ENCODE measurements at places on chromosomes 7 and 10.

- peaks cover 9% of the 10 kb centered on the region for H3K27me3 ChIP-seq
- H3K36me3 ChIP-seq = no peaks in the 10 kb centered on the region
- no peak overlapping the region for H3K4me3 ChIP-seq
- no peak for DNase-seq
- no peak overlapping the region for H3K27ac ChIP-seq
These were observed 23.3 kb downstream of the WDR86 start for GRCh38 chr7:151386301-151387160.

DNA sequence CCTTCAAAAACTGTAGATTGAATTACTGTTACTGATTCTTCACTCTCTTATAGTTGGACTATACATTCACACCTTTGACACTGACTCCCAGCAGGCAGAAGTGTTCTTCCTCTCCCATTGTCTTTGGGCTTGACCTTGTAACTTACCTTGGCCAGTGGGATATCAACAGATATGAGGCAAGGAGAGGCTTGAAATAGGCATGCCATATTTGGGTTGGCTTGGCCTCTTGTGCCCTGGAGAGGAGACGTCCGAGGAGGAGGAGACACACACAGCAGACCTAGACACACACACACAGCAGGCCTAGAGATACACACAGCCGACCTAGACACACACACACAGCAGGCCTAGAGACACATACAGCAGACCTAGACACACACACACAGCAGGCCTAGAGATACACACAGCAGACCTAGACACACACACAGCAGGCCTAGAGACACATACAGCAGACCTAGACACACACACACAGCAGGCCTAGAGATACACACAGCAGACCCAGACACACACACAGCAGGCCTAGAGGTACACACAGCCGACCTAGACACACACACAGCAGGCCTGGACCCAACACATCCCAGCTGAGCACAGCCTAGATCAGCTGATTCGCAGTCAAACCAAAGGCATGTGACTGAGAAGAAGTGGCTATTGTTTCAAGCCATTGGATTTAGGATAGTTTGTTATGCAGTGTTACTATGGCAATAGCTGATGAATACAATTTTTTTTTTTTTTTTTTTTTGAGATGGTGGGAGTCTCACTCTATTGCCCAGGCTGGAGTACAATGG lies 12.5 kb upstream of the GNA12 start:
- H3K36me3 ChIP-seq = no peaks in the 10 kb centered on the region
- no peak overlapping the region for H3K4me3 ChIP-seq
- DNase-seq = no peak
- H3K27me3 ChIP-seq = no peaks in the 10 kb centered on the region
- no peak overlapping the region for H3K27ac ChIP-seq
- H3K4me1 ChIP-seq = peaks cover 4% of the 10 kb centered on the region

GRCh38 chr7:11831156-11831735 lies 752 bp downstream of the THSD7A start:
- peaks cover 37% of the 10 kb centered on the region for H3K27me3 ChIP-seq
- H3K27ac ChIP-seq = no peak overlapping the region

DNA sequence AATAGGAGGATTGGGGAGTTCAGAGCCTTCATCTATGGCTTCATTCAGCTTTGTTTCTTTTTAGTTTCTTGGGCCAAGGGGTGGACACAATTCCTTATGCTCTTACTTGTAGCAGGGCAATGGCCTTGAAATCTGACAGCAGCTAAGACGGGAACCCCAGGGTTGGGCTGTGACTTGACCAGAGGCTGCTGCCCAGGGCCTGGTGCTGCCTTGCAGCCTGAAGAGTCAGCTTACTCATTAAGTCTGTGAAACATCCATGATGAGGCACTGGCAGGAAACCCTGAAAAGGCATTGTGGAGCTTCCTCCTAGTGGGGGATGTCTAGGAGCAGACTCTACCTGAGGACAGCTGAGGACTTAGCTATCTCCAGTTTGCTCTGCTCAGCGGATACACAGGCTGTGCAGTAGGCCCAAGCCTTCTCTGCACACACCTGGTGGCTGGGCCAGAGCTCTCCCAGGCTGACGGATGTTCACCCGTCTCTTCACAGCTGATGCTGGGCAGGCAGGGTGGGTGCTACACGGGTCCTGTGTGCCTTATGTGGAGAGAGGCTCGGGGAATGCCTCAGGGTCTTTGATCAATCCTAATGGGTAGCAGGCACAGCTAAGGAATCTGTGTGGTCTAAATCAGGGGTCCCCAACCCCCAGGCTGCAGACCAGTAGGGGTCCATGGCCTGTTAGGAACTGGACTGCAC lies 17.8 kb downstream of the CXCL12 start:
- peaks cover 3% of the 10 kb centered on the region for H3K27me3 ChIP-seq
- H3K27ac ChIP-seq = no peak overlapping the region
- no peaks in the 10 kb centered on the region for H3K36me3 ChIP-seq
- DNase-seq = no peak
- H3K4me3 ChIP-seq = no peak overlapping the region

GRCh38 chr7:114818501-114818900 lies 103.4 kb upstream of the MDFIC start:
- peak; percentile 32 for DNase-seq
- peaks cover 2% of the 10 kb centered on the region for H3K36me3 ChIP-seq

- H3K27me3 ChIP-seq = peaks cover 20% of the 10 kb centered on the region
- H3K4me1 ChIP-seq = no peaks in the 10 kb centered on the region
- no peak for DNase-seq
These were observed 45.9 kb upstream of the ELAPOR2 start for GRCh38 chr7:87105401-87105800.

- H3K4me1 ChIP-seq = no peaks in the 10 kb centered on the region
- no peak for DNase-seq
- H3K27me3 ChIP-seq = peaks cover 42% of the 10 kb centered on the region
- no peak within 1 kb of the TSS for H3K27ac ChIP-seq
These were observed at the start of gene PPP1R9A for GRCh38 chr7:94907026-94907810. TSS of gene PPP1R9A (plus strand) at chr7:94907594. CDS start at chr7:94910114, 2,520 bp downstream.

- H3K4me3 ChIP-seq = no peak overlapping the region
- no peaks in the 10 kb centered on the region for H3K27me3 ChIP-seq
- peaks cover 5% of the 10 kb centered on the region for H3K36me3 ChIP-seq
- H3K27ac ChIP-seq = no peak overlapping the region
- peaks cover 28% of the 10 kb centered on the region for H3K4me1 ChIP-seq
These were observed 191.0 kb downstream of the MAD1L1 start for GRCh38 chr7:2041496-2042367.

- no peak for DNase-seq
- H3K36me3 ChIP-seq = no peaks in the 10 kb centered on the region
- H3K27me3 ChIP-seq = no peaks in the 10 kb centered on the region
- H3K4me1 ChIP-seq = no peaks in the 10 kb centered on the region
- no peak overlapping the region for H3K27ac ChIP-seq
These were observed 673.8 kb downstream of the INHBA start for GRCh38 chr7:41029072-41029499.

- H3K36me3 ChIP-seq = peaks cover 61% of the 10 kb centered on the region
- peaks cover 8% of the 10 kb centered on the region for H3K4me1 ChIP-seq
- H3K27ac ChIP-seq = no peak overlapping the region
- no peaks in the 10 kb centered on the region for H3K27me3 ChIP-seq
These were observed 50.9 kb downstream of the SFMBT2 start for GRCh38 chr10:7359954-7360353.

DNA sequence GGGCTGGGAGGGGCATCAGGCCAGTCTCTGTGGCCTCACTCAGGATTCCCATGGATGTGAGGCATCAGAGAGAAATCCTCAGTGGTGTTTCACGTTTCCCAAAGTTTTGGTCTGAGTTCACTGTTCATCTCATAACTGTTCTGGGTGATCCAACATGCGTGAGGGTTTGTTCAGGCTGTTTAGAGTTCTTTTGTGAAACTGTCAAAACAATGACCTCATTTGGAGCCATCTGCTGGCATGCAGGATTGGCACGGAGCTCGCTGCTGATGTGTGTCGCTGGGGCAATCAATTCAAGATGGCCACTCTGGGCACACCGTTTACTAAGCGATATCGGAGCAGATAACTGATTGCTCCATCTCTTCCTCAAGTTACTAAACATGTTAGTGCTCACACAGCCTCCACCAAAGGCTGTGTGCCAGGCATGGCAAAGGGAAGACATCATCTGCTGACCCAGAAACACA lies 365.6 kb downstream of the WDR11 start:
- H3K27ac ChIP-seq = no peak overlapping the region
- H3K36me3 ChIP-seq = no peaks in the 10 kb centered on the region
- DNase-seq = no peak
- no peaks in the 10 kb centered on the region for H3K4me1 ChIP-seq

DNA sequence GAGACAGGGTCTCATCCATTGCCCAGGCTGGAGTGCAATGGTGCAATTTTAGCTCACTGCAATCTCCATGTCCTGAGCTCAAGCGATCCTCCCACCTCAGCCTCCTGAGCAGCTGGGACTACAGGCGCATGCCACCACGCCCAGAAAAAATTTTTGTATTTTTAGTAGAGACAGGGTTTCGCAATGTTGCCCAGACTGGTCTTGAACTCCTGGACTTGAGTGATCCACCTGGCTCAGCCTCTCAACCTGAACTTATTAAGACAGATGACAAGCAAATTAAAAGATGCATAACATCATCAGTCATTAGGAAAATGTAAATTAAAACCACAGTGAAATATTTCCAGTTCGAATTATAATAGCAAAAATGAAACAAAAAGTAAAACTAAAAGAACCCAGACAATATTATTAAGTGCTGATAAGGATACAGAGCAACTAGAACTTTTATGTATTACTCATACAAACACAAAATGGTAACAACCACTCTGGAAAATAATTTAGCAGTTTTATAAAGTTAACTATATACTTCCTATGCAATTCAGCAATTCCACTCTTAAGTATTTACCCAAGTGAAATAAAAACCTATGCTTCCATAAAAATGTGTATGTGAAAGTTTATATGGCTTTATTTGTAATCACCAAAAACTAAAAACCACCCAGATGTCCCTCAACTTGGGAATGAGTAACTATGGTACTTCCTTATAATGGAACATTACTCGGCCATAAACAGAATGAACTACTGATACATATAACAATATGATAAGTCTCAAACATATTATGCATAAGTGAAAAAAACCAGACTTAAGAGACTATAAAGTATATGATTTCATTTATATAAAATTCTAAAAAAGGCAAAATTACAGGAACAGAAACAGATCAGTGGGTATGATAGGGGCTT lies 15.3 kb downstream of the ZFAND4 start:
- H3K27me3 ChIP-seq = no peaks in the 10 kb centered on the region

DNA sequence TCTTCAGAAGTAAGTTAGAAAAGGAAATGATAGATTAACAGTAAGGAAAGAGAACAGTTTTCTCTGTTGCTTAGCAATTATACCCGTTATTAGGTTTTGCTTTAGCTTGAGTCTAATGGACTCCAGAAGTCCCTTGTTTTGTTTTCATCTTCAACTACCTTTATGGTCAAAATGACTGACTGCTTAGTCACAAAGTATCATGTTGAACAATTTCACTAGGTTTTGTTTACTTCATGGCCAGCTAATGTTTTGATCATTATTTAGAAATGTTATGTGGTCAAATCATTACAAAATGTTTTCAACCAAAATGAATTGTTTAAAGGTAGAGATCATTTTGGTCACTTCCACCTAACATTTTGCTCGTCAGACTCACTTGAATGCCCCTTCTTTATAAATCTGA lies 1.9 kb downstream of the UBN2 start:
- H3K4me1 ChIP-seq = peaks cover 29% of the 10 kb centered on the region
- H3K27me3 ChIP-seq = no peaks in the 10 kb centered on the region
- H3K36me3 ChIP-seq = peaks cover 9% of the 10 kb centered on the region
- H3K27ac ChIP-seq = no peak overlapping the region
- DNase-seq = no peak

DNA sequence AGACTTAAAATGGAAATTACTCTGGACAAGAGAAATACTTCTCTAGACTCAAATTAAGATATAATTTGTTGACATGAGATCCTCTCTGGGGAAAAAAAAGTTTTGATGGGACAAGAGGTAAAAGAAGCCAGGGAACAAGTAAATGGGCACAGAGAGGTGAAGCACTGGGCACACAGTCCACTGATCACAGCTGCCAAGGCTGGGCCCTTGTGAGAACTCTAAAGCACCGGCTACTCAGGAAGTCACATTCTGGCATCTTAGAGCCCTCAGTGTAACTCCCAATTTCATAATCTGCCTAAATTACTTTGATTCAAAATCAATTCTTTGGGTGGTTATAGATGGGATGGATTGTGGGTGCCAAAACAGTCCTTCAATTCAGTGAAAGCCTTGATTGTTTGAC lies 123.2 kb upstream of the CACNA2D1 start:
- H3K4me1 ChIP-seq = no peaks in the 10 kb centered on the region
- H3K27me3 ChIP-seq = no peaks in the 10 kb centered on the region
- H3K4me3 ChIP-seq = no peak overlapping the region
- no peaks in the 10 kb centered on the region for H3K36me3 ChIP-seq
- no peak for DNase-seq

GRCh38 chr7:27920281-27920946 lies 180.5 kb downstream of the TAX1BP1 start:
- no peaks in the 10 kb centered on the region for H3K27me3 ChIP-seq
- no peaks in the 10 kb centered on the region for H3K4me1 ChIP-seq
- peaks cover 5% of the 10 kb centered on the region for H3K36me3 ChIP-seq
- H3K4me3 ChIP-seq = no peak overlapping the region
- no peak overlapping the region for H3K27ac ChIP-seq

GRCh38 chr10:58237014-58237834 lies 30.5 kb downstream of the IPMK start:
- H3K4me1 ChIP-seq = peaks cover 37% of the 10 kb centered on the region
- H3K36me3 ChIP-seq = peaks cover 50% of the 10 kb centered on the region
- H3K27me3 ChIP-seq = no peaks in the 10 kb centered on the region
- H3K27ac ChIP-seq = peak overlapping the region; percentile 64
- no peak for DNase-seq

DNA sequence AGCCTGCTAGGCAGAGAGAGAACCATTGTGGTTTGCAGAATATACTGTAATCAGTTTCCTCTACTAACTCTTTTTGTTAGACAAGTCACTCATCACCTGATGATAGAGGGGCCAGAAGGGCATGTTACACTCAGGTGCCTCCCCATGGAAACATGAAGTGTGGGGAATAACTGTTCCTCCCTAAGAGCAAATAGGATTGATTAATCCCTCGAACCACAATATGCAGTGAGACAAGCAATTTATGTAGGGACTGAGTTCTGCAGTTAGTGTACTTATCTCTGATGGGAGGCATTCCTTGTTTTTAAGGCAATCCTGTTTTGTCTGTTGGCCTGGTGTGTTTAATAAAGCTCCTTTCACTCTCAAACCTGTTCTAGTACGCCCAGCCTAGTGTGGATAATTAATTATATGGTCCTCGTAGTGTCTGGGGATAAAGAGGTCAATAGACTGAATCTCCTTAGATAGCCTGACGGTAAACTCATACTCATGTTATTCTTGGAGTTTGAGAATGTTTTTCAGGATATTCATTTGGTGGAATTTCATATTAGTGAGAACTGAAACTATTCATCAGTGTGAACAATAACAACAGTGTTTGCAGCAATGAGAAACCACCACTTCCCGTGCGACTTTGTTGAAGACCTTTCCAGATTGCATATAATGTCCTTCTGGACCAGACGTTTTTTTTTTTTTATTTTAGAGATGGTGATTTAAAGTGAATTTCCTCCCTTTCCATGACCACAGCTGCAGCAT lies 344.8 kb upstream of the FZD8 start:
- no peaks in the 10 kb centered on the region for H3K36me3 ChIP-seq
- no peak overlapping the region for H3K27ac ChIP-seq
- H3K27me3 ChIP-seq = no peaks in the 10 kb centered on the region
- no peaks in the 10 kb centered on the region for H3K4me1 ChIP-seq
- no peak overlapping the region for H3K4me3 ChIP-seq
